ENCODE measurements at places on chromosomes 1 and 21. TPM values are rescaled to one million over a fixed set of nuclear protein-coding genes. Genes with fewer than 3 reads are reported as not detected.

The APCS gene
- not detected for total RNA-seq

The TSSK3 gene
- total RNA-seq, result not detected

The FCGR1A gene
- total RNA-seq, result not detected

The KRTAP12-2 gene
- total RNA-seq, result not detected

The FCRL4 gene
- total RNA-seq, result not detected

The HAPLN2 gene
- total RNA-seq, result not detected

The SNX7 gene
- total RNA-seq, result 31.4 TPM

The LCE3D gene
- total RNA-seq, result not detected

The CFAP107 gene
- not detected for total RNA-seq

The BCAR3 gene
- total RNA-seq, result 14.0 TPM

The TTC4 gene
- total RNA-seq, result 24.5 TPM

The PCP4 gene
- total RNA-seq, result not detected

The OBSCN gene
- 3.4 TPM for total RNA-seq

The PDE4DIP gene
- 80.4 TPM for total RNA-seq

The INSRR gene
- not detected for total RNA-seq

The NGF gene
- not detected for total RNA-seq

The NUAK2 gene
- 7.2 TPM for total RNA-seq

The MXRA8 gene
- 384 TPM for total RNA-seq

The RNU1-1 gene
- not detected for total RNA-seq

The CRABP2 gene
- 38.1 TPM for total RNA-seq

The NFASC gene
- not detected for total RNA-seq

The FLG gene
- total RNA-seq, result not detected

The AJAP1 gene
- under 0.01 TPM for total RNA-seq

The KRTAP10-7 gene
- total RNA-seq, result not detected

The PCSK9 gene
- 30.1 TPM for total RNA-seq
